ENCODE measurements at places on chromosomes 12 and 14.

DNA sequence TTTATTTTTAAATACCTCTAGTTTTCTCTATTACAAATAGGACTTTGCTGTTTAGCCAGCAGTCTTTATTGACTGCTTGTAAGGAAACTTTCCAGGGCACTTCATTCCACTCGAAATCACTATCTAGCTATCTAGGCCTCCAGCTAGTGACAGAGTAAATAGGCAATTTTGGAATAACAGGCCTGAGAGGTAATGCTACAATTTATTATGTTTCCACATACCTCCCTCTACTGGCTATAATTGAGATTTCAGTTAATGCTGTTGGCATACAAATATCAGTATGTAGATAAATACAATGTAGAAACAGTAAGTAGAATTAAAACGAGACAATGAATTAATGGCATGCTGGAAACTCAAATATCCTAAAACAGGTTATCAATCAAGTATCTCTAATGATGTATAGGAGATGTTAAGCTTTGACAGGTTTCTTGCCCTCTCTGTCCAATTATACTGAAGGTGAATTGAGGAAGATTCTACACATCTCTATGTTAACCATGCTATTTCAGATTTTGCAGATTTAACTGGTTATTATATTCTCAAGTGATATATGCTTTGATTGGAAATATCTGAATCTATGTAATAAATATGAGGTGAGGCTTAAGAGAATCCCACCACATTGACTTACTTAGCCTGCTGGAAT lies 7.2 kb downstream of the DTD2 start:
- no peak for DNase-seq

- peak; percentile 34 for DNase-seq
These were observed 606 bp downstream of the CINP start for GRCh38 chr14:102362084-102362483.

DNA sequence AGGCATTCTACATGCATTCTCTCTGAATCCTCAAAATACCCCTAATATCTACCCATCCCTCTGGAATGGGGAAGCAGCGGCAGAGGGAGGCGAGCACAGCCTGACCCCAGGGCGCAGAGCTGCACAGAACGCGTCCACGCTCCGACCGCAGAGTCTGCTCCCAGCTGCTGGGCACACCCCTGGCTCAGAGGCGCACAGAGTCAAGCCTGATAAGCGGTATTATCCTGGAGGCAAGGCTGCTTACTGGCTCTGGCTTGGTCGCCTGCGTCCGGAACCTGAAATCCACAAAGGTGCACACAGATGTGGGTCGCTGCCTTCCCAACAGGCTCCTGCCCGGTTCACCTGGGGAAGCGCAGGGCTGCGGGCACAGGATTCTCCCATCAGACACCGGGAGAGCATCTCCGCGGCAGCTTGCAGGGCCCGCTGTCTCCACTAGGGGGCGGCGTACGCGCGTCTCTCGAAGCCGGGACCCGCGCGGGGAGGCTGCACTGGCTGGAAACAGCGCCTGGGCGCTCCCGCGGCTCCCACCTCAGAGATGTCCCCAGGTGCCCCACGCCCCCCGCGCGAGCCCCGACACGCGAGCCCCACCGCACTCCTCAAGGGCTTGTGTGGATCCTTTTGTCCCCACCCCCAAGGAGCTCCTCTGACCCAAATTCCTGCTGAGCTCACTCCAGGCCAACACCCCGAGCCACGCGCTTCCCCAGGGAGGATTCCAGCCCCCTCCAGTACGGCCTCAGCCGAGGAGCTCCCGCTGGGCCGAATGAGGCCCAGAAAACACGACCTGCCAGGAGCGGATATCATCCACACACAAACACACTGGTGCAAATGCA lies 120.1 kb upstream of the FZD10 start:
- peak; percentile 16 for DNase-seq

- no peak for DNase-seq
These were observed 1.2 kb downstream of the WNT5B start for GRCh38 chr12:1630133-1630826.

GRCh38 chr12:54460317-54460923 lies 13.0 kb downstream of the GTSF1 start:
- DNase-seq: no peak

- DNase-seq: no peak
These were observed 46.3 kb downstream of the KCNA1 start for GRCh38 chr12:4956054-4956453.

DNA sequence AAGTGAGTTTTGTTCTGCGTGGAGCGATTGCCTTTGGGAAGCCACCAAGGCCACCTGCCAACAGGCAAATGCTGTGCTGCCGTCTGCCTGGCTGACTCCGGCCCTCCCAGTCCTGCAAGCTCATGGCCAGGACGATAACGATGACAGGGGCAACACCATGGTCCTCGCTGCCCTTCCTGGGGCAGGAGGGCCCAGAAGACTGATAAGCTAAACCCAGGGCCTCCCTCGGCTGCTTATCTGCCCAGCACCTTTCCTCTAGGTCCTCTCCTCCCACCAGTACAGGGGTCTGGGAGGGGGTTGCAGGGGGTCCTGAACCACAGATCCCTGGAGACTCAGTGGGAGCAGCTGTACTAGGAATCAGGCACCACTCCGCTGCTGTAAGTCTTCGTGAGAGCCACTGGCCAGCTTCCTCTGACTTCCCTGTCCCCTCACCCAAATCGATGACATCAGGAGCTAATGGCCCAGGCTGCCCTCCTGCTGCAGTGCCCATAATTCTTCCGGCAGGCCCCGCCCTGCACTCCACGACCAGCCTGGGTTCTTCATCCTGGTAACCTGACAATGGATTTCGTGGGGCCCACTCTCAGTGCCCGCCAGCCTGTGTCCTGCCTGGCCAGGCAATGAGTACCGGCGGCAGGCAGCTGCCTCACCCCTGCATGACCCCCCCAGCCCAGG lies 5.1 kb downstream of the ANKRD9 start:
- no peak for DNase-seq

DNA sequence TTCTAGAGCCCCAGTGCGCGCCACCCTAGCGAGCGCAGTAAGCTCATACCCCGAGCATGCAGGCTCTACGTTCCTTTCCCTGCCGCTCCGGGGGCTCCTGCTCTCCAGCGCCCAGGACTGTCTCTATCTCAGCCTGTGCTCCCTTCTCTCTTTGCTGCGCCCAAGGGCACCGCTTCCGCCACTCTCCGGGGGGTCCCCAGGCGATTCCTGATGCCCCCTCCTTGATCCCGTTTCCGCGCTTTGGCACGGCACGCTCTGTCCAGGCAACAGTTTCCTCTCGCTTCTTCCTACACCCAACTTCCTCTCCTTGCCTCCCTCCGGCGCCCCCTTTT lies 791 bp downstream of the TMEM233 start:
- no peak for DNase-seq
